ENCODE measurements at places on chromosomes 7 and 10. TPM values are rescaled to one million over a fixed set of nuclear protein-coding genes. Genes with fewer than 3 reads are reported as not detected.

- no peak for DNase-seq
These were observed 2.5 kb upstream of the LRIT2 start for GRCh38 chr10:84227810-84228209.

Gene GJD4
- not detected for polyA plus RNA-seq

GRCh38 chr7:84274029-84274638, 79.5 kb upstream of the SEMA3A start:
- no peak for DNase-seq

Gene PON1
- polyA plus RNA-seq: not detected

- DNase-seq: no peak
These were observed 381.0 kb upstream of the NRP1 start for GRCh38 chr10:33715303-33715975.

- peak; percentile 11 for DNase-seq
These were observed 411.8 kb downstream of the ARL4A start for GRCh38 chr7:13099154-13099795.

Gene STEAP1
- polyA plus RNA-seq: not detected

Gene PDCD11
- 9.5 TPM for polyA plus RNA-seq

GRCh38 chr7:93811198-93811597, 79.4 kb downstream of the TFPI2 start:
- DNase-seq: no peak

DNA sequence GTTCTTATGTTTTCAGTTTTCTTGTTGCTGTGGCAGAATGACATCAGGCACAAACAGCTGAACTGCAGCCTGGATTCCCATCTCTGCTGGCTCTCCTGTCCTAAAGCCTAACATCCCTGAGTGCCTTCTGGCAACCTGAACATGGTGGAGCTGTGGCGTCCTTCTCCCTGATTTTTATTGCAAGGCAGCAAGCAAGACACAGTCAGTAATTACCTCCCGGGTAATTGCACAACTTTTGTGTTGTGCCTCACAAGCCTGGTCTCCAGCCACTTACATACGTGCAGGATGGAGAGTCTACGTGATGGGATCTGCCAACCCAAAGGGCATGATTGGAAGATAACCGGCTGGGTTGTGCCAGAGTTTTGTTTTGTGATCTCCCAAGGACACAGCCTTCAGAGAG, 116.1 kb upstream of the PARD3 start:
- no peak for DNase-seq

- DNase-seq: no peak
These were observed 191.3 kb upstream of the PTPRZ1 start for GRCh38 chr7:121681700-121682099.

DNA sequence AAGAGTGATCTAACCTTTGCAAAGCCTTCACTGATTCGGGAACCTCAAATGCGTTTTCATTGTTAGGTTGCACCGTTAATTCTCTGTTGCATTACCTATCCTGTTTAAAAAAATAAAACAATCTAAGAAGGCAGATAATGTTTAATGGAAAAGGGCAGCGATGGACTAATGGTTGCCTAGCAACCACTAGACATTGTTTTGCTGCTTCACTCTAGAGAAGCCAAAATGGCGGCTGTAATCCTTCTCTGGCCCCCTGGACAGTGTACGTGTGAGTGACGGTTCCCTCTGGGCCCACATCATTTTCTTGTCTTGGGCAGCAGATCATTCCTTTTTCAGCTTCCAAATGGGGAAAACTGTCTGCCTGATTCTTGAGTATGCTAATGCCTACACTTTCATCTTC, 43.3 kb downstream of the FAM204A start:
- DNase-seq: no peak

- no peak for DNase-seq
These were observed 225.0 kb upstream of the NPY start for GRCh38 chr7:24058953-24059352.

Gene ANKRD30A
- not detected for polyA plus RNA-seq

- DNase-seq: no peak
These were observed 116.6 kb downstream of the TMEM130 start for GRCh38 chr7:98753176-98753575.

GRCh38 chr7:17103170-17103569, 195.3 kb upstream of the AHR start:
- no peak for DNase-seq

DNA sequence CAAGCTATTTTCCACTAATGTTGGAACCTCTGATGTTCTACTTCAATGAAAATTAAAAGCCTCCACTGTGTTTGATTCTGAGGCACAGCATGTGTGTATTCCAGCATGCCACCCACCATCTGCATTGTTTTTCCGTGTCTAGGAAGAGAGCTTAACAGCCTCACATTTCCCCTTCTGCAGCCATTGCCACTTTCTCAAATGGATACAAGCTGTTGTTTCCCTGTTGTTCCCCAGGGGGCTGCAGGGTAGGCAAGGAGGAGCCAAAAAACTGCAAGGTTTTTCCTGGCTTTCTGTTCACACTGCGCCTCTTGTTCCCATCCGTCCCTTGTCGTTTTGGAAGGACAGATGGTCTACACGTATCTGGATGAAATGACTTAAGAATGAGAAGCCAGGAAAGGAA, 72.3 kb upstream of the DNAJB12 start:
- DNase-seq: no peak

- DNase-seq: no peak
These were observed 60.7 kb downstream of the TMEM209 start for GRCh38 chr7:130144312-130145171.

Gene CYP2W1
- polyA plus RNA-seq: not detected

DNA sequence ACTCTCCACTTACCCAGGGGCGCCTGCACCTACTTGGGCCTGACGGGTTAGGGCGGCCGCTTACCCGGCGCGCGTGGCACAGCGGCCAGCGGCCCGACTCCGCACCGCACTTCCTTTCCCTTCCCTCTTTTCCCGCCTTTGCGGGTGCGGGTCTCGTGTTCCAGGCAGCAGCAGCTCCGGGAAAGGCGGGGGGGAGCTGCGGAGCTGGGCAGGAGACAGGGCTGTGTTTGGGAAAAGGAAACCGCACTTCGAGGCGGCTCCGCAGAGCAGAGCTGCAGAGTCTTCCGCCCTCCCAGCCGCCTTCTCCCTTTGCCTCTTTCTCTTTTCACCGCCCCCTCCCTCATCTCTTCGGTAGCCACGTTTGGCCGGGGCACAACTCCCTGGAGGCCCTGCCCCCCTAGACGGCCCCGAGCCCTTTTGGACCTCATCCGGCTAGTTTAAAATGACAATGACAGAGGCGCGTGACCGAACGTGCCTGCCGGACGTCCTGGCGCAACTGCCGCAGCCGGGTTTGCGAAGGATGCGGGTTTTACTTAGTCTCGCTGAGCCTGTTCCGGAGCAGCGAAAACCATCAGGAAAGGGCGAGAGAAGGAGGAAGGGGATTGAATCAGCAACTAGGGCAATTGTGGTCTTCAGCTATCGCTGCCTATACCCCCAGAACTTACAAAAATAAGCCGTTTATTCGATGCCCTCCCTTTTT, 7.9 kb upstream of the PAX2 start:
- DNase-seq: peak; percentile 35

- DNase-seq: no peak
These were observed 2.6 kb downstream of the PPIF start for GRCh38 chr10:79349766-79350406.

GRCh38 chr10:117543225-117544003, 868 bp downstream of the EMX2 start:
- no peak for DNase-seq

GRCh38 chr7:18212758-18213157, 185.1 kb upstream of the PRPS1L1 start:
- no peak for DNase-seq

DNA sequence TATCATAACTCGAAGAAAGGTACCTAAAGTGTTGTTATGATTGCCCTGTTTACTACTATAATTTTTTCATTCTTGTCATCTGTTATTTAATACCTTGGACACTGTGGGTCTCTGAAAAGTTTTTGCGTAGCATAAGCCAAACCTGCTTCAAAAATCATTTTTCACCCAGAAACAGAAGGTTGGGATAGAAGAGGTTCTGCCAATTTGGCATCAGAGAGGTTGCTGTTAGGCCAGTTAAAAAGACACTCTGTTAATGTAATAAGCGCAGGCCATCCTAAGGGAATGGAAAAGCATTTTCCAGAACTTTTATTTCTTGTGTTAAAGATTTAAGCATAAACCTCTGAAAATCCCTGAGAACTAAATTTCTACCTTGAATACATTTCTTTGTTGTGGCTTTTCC, 212.2 kb downstream of the BMPER start:
- DNase-seq: no peak

Gene RBP3
- not detected for polyA plus RNA-seq

- no peak for DNase-seq
These were observed 7.4 kb upstream of the MICALL2 start for GRCh38 chr7:1466524-1467271.

GRCh38 chr10:6602700-6603084, 22.6 kb upstream of the PRKCQ start:
- no peak for DNase-seq

Gene FAM25C
- polyA plus RNA-seq: not detected

- DNase-seq: no peak
These were observed 106.9 kb upstream of the PDLIM1 start for GRCh38 chr10:95397747-95398146.

GRCh38 chr7:92425311-92425947, 21.9 kb upstream of the GATAD1 start:
- no peak for DNase-seq

Gene LRRC18
- polyA plus RNA-seq: not detected

DNA sequence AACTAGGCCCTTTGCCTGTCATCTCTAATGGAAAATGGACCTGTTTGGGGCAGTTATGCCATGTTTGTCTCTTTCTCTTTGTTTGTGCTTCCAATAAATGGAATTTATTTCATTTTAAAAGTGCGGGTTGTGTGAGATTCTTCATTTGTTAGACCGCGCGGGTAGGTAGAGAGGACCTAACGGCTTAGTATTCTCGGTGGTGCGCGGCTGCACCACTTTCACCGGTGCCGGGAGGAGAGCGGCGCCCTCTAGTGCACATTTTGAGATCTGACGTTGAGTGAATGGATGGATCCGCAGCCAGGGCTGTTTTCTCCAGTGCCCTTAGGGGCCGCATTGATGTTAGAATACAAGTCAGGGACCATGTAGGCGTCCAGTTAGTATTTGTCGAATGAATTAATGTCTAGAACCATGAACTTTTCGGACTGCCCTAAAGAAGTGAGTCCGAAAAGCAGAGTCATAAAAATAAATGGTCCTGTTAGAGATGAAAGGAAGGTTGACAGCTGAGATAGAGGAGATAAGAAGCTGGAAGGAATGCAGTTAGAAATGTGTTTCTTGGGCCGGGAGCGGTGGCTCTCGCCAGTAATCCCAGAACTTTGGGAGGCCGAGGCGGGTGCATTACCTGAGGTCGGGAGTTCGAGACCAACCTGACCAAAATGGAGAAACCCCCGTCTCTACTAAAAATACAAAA, 29.3 kb upstream of the GIMAP8 start:
- peak; percentile 67 for DNase-seq

GRCh38 chr10:94607111-94607510, 61.5 kb downstream of the HELLS start:
- DNase-seq: no peak

GRCh38 chr7:7565746-7566650, 686 bp upstream of the MIOS start:
- DNase-seq: no peak

DNA sequence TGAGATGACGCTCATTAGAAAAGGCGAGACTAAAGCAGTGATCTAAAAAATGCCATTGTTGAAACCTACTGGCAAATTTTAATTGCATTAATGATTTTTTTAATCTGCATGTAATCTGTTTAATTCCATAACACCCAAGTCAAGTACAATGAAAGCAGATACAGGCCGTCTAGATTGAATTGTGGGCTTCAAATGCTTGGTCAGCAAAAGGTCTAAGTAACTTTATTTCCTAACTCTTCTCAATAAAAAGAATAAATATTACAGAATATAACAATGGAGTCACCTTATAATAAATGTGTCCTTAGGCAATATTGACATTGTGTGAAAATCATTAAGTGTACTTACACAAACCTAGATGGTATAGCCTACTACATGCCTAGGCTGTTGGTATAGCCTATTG, 20.6 kb downstream of the PDE1C start:
- DNase-seq: no peak

Gene MEOX2
- polyA plus RNA-seq: not detected

GRCh38 chr10:78623578-78624215, 445.1 kb upstream of the ZMIZ1 start:
- no peak for DNase-seq

- DNase-seq: no peak
These were observed 155.3 kb upstream of the AKR1E2 start for GRCh38 chr10:4670737-4671136.

GRCh38 chr7:46685051-46685450, 764.0 kb upstream of the IGFBP3 start:
- DNase-seq: no peak

Gene OIT3
- polyA plus RNA-seq: not detected

Gene BMPER
- not detected for polyA plus RNA-seq

DNA sequence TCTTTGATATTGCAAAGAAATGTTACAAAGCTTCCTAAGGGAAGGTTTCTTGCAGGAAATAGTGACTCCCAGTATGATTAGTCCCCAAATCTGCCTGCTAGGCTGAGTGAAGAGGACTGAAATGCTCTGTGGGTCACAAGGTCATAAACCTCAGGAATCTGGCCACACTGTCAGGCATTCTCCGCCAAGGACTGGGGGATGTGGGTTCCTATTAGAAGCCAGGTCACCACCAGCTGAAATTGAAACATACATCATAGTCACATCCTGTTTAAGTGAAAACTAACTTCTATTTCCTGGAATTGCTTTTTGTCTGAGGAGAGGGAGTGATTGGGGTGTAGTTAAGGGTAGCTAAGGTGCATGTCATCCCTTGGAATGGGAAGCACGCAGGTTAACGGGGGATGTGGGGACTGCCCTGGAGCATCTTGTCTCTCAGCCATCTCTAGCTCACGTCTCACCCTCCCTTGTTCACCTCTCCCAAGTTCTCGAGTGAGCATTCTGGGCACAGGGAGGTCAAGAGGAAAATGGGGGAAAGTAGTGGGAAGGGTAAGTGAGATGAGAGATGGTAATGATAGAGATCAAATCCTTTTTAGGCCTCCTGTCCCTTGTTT, 12.0 kb upstream of the GSAP start:
- no peak for DNase-seq

GRCh38 chr10:7896297-7896696, 78.0 kb downstream of the TAF3 start:
- no peak for DNase-seq

Data from CD4-positive, CD25-positive, alpha-beta regulatory T cell (primary cell).